Natural killer cell treated with Interleukin-12 subunit alpha and Interleukin-12 subunit beta and Interleukin-15 and Interleukin-18, amount 100 ng/mL, for 72 hours (primary cell): ENCODE measurements at places on chromosomes 5 and 9.

- no peak for DNase-seq
Observed at GRCh38 chr5:179275941-179276837, 69.1 kb downstream of the ADAMTS2 start.

DNA sequence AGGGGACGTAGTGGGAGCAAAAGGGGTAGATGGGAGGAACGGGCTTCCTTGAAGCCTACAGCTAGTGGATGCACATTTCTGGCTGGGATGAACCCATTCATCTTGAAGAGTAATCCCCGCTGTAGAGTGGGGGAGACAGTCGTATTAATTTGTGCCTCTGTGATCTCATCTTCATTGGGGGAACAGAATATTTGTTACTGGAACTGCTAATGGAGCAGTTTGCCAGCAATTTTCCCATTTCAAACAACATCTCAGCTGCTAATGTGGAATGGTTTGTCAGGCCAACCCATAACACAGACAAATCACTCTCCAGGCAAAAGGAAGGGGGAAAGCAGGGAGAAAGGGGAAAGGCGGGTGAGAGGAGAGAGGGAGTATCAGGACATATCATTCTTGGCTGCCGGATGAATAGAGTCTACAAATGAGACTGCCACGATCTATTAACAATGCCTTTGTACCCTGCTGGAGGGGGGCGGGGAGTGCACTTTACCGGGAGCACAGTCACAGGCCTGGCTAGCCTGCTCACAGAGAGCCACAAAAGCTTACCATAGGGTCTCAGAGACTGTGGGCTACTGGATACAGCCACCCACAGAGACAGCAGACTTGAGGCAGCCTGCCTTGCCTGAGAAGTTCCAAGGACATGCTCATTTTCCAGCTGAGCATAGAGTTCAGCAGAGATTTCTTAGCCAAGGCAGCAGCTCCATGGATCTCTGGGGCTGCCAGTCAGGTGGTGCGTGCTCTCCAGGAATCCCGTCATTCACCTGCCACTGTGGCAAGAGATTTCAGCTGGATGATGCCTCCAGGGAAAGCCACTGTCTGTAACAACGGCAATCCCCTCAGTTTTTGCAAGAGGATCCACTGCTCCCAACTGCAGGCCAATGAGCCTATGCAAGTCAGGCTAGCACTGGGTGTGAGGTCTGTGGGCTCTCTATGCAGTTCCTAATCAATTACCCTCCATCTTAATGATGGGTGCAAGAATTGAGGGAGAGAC lies 217.7 kb upstream of the PANK3 start:
- DNase-seq = no peak

GRCh38 chr9:37800631-37801286 lies at the start of gene DCAF10:
DCAF10 (plus strand) TSS chr9:37800797; CDS start chr9:37800867, 70 bp downstream.
- peak; percentile 91 for DNase-seq

DNA sequence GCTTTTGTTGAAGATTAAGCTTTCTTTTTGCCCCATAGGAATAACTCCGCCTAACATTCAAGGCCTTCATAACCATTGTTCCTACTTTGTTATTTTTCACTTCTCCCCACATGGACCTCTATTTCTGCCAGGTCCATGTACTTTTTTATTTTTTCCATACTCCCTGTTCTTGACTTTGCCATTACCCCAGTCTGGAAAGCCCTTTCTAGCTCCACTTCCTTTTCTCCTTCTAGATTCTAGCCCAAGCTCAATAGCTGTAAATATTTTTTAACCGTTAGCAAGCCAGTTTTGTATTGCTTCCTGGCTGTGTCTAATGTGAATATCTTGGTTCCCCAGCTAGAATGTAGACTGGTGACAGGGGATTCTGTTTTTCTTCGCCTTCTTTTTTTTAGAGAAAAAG lies 26.1 kb downstream of the NCBP1 start:
- no peak for DNase-seq

- DNase-seq = no peak
Observed at GRCh38 chr5:107817951-107818350, 147.2 kb upstream of the EFNA5 start.

DNA sequence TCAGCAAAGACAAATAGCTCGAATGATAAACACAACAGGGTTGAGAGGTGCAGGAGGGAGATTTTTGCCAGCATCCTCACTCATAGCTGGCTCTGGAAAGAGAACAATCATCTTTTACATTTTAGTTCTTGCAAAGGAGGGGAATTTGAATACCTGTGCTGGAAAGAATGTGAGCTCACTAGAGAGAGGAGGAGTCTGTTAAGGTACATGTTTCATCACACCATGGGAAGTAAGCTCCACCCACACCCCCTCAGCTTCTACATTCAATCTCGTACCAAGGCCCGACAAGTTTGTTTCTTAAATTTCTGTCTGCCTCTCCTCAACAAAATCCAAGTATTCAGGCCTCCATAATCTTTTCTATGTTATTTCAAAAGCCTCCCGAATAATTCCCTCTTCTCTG lies 254.6 kb downstream of the BRINP1 start:
- no peak for DNase-seq

DNA sequence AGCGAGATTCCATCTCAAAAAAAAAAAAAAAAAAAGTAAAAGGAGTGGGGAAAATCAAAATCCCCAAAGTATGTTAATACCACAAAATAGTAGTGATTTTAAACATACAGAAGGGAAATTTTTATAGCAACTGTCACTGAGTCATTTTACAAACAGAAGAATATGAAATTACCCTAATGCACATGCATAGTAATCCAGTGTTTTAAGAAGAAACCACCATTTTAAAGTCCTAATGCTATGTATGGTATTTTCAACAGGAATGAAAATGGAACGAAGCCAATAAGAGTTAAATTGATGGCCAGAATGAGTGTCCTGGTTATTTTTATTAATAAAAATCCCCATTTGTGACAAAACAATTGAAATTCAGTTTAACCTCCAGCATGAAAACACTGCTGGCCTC lies 26.7 kb upstream of the NXNL2 start:
- DNase-seq = no peak

- DNase-seq = no peak
Observed at GRCh38 chr5:122967625-122968024, 68.9 kb downstream of the PPIC start.

GRCh38 chr9:18985464-18985951 lies 47.5 kb downstream of the SAXO1 start:
- no peak for DNase-seq

GRCh38 chr9:98220911-98221310 lies 28.5 kb upstream of the CORO2A start:
- no peak for DNase-seq

DNA sequence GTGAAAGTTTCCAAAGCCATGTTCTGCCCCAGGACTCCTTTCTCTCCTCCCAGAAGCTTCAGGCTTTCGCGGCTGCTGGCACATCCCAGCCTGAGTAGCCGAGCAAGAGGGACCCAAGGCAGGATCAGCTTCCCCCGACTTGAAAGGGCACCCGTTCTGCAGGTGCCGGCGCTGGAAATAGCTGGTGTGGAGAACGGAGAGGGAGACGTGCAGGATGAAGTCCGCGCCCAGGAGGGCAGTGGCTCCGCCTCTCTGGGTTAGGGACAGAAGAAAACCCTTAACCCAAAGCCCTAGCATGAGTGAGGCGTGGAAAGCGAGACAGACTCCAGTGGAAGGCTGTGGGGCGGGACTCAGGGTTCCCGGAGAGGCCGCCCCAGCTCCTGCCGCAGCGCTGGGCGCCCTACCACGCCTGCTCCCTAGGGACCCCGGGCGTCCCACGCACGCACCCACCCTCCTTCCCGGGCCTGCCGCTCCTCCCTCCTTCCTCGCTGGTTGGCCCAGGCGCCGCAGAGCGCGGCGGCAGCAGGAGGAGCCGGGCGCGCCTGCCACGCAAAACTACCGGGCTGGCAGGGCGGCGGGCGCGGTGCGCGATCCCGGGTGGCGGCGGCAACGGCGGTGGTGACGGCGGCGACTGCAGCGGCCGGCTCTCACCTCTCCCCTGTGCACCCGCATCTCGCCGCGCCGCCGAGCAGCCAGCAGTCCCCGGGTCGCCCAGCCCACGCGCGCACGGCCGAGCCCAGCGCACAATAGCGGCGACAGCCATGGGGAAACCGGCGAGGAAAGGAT lies at the start of gene SLC1A1:
Gene SLC1A1 (plus strand): TSS at position 550 of the 786 bp plus-strand sequence. CDS start 212 bp downstream, at position 762.
- DNase-seq = no peak

- no peak for DNase-seq
Observed at GRCh38 chr9:130664251-130665028, at the start of gene PRDM12. PRDM12 (plus strand) TSS chr9:130664594; CDS start chr9:130664654, 60 bp downstream.

- DNase-seq = no peak
Observed at GRCh38 chr5:6135977-6136376, 242.4 kb downstream of the MED10 start.

- peak; percentile 85 for DNase-seq
Observed at GRCh38 chr9:136538599-136539426, 7.0 kb downstream of the NOTCH1 start.

DNA sequence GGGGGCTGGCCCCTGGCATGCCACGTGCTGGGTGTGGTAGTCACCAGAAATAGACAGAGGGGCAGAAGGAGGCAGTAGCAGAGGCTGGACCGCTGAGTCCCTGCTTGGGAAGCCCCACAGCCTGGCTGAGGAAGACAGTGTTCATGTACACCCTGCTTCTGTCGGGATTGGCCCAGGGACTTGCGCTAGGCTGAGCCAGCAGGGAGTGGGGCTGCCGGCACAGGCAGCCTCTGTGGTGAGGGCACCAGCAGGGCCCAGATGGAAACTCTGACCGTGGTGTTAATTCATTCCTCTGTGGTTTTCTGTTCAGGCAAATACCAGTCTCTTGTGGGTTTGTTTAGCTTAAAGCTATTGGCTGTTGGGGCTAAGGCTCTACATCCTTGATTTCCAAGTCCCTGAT lies 108.6 kb upstream of the RAD23B start:
- DNase-seq = peak; percentile 75

DNA sequence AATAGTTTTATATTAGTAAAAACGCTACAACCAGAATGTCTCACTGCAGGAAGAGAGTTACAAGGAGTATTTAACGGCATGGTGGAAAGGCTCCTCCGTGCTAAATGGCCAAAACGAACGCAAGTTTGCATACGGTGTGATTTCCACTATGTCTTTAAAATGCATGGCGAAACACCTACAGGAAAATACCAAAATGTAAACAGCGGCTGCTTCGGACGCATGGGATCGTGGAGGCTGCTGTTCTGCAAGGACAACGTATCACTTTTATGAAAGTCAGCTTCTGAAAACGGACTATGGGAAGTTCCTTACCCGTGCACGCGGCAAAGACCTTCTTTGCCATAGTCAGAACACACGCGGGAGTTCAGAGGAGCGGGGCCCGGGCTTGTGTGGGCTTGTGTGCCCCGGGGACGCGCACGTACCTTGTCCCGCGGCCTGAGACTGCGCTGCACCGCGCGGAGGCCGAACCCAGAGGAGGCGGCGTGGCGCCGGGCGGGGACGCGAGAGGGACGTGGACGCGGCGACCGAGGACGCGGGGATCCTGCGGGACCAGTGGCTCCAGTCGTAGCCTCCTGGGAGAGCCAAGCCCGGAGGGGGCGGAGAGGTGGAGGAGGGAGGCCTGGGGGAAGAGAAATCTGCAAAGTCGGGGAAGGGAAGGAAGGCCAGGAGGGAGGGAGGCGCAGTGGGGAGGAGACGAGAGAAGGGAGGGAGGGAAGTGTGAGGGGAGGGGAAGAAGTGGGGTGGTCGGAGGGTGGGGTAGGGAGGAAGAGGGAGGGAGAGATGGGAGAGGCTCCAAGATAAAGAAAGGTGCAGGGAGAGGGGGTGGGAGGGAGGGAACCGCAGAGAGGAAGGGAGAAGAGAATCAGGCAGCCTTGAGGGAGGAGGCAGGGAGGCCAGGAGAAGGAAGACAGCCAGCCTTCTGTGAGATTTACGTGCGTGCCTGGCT lies at the start of gene CMBL:
Gene CMBL (minus strand): TSS at position 697 of the 943 bp plus-strand sequence. CDS start 17,140 bp downstream, outside the sequence.
- DNase-seq = no peak

DNA sequence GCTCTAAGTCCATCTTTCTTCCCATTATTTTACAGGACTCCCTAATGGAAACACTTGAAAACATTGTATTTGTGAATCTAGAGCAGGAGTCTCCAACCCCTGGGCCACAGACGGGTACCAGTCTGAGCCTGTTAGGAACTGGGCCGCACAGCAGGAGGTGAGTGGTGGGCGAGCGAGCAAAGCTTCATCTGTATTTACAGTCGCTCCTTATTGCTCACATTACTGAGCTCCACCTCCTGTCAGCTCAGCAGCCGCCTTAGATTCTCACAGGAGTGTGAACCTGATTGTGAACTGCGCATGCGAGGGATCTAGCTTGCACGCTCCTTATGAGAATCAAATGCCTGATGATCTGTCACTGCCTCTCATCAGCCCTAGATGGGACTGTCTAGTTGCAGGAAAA lies 111.0 kb downstream of the MED27 start:
- DNase-seq = no peak

DNA sequence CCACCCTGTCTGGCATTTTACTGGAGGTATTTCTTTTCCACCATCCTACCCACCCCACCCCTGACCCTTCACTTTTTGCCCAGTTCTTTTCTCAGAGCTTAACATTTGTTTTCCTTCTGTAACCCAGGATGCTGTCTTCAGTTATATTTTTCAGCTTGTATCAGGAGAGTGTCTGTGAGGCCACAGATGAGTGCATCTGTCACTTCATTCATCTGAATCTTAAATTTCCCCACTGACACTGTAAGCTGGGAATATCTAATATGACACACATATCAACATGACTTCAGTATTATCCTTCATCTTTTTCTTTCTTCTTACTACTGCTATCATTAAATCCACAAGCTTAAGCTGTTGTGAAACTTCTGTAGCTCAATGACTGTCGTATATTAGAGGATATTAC lies 4.9 kb downstream of the MARCHF3 start:
- DNase-seq = no peak

GRCh38 chr9:11722957-11723356 lies 970.2 kb upstream of the TYRP1 start:
- no peak for DNase-seq

DNA sequence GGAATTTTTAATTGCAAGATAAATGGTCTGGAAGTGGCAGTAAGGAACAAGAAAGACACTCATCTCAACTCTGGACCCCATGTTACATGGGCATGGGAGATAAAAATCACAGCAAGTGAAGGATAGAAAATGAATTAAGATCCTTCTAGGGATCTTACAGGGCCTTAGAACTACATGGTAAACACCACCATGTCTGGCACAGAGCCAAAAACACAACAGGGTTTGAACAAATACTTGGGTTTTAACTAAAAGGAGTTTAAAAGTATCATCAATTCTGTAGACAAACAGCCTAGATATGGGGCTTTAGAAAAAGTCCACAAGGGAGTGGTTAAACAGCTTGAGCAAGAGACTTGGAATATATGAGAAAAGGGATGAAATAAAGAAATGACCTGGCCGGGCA lies 366.4 kb downstream of the ARL15 start:
- no peak for DNase-seq

GRCh38 chr9:91261417-91261816 lies 100.3 kb downstream of the AUH start:
- DNase-seq = no peak

- no peak for DNase-seq
Observed at GRCh38 chr9:91029650-91030361, 228.2 kb downstream of the SYK start.

GRCh38 chr9:14401911-14402310 lies 88.0 kb upstream of the NFIB start:
- DNase-seq = no peak
